ENCODE measurements at places on chromosomes 3 and 15.

DNA sequence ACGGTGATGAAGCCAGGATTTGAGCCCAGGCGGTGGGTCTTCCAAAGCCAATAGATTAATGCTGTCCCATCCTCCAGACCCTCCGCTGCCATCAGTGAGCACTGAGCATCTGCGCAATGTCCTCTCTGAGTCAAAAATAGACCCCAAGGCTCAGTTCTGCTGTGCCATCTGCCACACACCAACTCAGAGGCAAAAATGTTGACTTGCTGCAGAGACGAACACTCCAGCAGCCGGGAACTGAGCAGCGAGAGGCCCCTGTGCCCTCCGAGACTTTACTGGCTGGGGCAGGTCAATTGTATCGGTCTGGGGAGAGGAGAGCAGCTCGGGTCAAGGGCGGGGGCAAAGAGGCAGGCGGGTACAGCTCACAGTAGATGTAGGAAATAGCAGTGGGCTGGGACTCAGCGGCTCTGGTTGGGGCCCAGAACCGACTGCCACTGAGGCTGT lies 41.5 kb upstream of the ATP2B2 start:
- DNase-seq: no peak

DNA sequence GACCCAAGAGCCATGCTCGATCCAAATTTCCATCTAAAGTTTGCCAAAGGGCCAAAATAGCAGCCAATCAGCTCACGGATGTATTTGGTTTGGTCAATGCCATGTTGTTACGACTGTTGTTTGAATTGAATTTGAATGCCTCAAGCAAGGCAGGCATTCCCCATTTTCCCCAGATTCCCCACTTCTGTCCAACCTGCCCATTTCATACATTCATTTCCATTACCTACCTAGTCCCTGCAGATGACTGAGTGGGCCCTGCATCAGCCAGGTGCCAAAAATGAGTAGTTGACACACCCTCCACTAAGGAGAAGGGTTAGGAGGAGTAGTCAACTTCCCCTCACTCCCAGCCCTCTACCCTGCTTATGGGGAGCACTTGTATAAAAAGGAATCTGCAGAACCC lies 51.7 kb downstream of the ANXA2 start:
- DNase-seq: no peak

- no peak for DNase-seq
Measured at GRCh38 chr3:23797491-23797890, 8.3 kb upstream of the UBE2E1 start.

DNA sequence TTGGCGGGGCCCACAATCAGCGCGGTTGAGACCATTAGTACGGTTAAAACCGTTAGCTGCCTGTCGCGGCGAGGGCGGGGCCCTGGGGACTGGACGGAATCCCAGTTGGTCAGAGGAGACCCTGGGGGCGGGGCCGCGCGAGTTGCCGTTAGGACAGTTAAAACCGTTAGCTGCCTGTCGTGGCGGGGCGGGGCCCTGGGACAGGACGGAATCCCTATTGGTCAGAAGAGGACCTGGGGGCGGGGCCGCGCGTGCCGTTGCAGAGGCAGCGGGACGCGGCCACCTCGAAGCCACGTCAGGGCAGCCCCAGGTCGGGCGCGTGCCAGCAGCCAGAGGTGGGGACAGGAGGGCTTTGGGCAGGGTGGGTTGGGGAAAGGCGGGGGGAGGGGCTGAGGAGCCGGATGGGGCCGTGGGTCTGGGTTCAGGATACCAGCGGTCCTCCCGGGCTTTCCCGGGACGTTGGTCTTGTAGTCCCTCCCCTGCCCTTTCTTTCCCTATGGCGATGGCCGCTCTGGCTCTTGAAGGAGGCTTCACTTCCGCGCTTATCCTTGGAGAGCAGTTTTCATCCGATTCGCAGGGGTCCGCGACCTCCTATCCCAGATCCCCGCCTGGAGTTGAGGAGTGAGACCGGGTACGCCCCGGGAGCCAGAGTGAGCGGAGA lies 28.0 kb downstream of the KLHDC8B start:
- no peak for DNase-seq

DNA sequence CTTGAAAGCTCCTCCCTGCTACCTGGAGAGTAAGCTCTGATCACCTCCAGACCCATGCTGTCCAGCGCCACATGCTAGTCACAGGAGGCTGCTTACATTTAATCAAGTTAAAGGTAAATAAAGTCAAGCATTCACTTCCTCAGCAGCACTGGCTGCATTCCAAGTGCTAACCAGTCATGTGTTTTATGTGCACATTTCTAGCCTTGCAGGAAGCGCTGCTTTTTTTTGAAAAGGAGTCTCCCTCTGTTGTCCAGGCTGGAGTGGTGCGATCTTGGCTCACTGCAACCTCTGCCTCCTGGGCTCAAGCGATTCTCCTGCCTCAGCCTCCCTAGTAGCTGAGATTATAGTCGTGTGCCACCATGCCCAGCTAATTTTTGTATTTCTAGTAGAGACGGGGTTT lies 279.2 kb downstream of the GABRG3 start:
- no peak for DNase-seq

- DNase-seq: no peak
Measured at GRCh38 chr3:160473221-160473620, 23.6 kb upstream of the TRIM59 start.

DNA sequence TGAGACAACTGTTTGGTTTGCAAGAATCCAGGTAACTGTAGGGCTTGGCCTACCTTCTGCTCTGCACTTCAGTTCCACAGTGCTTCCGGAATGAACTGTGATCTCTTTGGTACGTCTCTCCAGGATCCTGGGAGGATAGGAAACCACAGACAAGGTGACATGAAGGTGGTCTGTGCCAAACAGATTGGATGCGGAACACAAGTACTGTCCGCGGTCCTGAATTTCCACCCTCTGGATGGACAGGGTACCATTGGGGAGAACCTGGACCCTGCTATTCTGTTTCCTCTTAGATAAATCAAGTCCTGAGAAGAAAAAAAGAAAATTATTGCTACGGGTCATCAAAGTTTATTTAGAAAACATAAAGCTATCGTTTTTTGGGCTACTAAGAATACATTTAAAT lies 17.3 kb downstream of the IGSF10 start:
- DNase-seq: no peak

DNA sequence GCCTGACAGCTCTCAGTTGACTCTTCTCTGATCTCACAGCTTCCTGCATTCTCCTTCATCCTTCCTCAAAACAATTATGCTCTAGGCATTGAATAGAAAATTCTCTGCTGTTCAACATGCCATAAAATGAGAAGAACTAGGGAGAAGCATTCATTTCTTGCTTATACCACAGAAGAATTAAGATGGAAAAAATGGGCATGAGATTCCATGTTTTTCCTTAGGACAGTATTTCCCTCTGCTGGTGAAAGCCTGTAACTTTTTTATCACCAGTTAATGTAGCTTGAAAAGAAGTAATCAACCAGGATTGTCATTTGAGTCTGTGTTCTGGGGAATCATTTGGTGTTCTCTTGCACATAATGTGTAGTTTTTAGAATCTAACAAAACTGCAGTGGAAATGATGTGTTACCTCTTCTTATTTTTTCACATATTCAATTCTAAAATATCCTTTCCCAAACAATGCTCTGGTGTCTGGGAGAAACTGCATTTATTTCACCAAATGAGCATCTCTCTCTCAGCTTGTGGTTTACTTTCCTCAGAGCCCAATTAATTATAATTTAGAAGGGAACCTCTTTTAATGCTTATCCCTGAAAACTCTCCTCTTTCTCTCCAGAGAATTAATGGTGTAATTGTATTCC lies 92.8 kb upstream of the DCBLD2 start:
- no peak for DNase-seq

- DNase-seq: no peak
Measured at GRCh38 chr3:100106531-100107141, 7.7 kb downstream of the FILIP1L start.

- no peak for DNase-seq
Measured at GRCh38 chr3:190526787-190527762, 13.2 kb downstream of the IL1RAP start.

GRCh38 chr15:92415639-92416297 lies 22.1 kb downstream of the ST8SIA2 start:
- DNase-seq: no peak

DNA sequence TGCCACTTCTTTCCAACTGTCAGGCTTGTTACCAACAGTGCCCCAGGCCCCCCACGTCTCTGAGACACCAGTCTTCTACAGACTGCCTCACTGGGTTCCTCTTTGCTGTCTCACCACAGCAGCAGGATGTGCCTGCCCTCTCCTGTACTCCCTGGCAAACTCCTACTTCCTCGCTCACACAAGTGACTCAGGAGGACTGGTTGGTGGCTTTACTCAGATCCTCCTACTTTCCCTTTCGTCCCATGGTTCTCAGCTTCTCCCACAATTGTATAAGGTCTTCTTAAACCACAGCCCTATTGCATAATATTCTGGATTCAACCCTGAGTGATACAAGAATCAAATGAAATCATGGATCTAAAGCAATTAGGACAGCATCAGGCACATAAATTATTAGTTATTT lies 246.6 kb upstream of the PROK2 start:
- DNase-seq: no peak

GRCh38 chr15:43144512-43144911 lies 11.1 kb downstream of the TMEM62 start:
- DNase-seq: no peak

DNA sequence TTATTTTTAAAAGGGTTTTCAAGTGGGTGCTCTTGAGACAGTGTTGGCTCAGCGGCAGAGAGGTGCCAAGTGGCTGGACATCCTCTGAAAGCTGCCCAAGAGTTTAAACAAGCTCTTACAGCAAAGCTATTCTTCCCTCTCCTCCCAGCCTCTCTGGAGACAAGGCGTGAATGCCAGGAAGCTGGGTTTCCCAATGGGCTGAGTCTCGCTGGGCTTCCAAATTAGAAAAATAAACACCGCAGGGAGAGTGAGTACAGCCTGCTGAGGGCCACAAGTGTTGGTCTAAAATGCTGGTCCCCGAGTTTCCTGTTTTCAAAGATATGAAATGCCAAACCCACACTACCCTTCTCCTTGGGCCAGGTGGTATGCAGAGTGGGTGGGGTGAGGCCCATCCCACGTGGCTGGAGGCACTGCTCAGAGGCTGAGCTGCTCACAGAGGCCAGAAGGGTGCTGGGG lies 36.4 kb downstream of the ZDHHC3 start:
- DNase-seq: no peak

DNA sequence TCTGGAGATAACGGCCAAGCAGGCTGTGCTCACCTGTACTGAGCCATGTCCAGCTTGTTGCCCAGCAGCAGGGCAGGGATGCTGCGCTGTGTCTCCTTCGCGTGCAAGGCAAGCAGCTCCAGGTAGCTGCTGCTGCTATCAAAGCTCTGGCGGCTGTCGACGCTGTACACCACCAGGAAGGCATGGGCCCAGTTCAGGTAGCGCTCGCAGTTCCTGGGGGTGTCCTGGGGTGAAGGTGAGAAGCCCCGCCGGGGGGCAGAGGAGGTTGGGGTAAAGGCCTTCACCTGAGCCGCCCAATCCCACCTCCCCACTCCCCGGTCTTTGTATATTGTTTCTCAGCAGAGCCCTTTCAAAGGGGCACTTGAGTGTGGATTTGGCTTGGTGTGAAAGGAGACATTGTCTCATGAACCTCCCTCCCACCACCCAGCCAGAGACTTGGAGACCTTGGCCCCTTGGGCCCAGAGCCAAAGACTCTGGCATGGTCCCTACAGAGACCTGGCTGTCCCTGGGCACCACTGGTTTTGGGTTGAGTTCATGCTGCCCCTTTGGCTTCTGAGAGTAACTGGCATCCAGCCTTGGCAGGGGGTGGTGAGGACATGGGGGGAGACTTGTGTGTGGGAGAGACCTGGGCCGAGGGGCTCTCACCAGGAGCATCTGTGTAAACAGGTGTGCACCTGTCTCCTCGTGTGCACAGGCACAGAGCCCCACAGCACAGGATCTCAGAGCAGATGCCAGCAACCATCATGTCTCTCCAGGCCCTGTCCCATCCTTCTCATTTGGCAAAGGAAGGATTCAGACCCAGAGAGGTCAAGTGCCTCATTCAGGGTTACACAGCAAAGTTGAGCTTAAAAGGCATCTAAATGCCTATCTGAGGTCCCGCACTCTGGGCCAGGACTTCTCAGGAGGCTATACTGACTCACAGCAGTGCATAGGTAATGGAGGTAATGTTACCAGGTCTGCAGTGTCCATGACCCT lies 9.1 kb downstream of the RASL12 start:
- DNase-seq: no peak

GRCh38 chr15:63606308-63606707 lies 9.1 kb downstream of the FBXL22 start:
- no peak for DNase-seq

GRCh38 chr15:72732516-72732915 lies 46.5 kb downstream of the BBS4 start:
- no peak for DNase-seq

GRCh38 chr15:52407374-52407773 lies 111.8 kb upstream of the MYO5C start:
- no peak for DNase-seq

GRCh38 chr3:157070678-157070999 lies 89.3 kb downstream of the CCNL1 start:
- no peak for DNase-seq

GRCh38 chr3:128701342-128702212 lies 24.4 kb upstream of the RAB7A start:
- no peak for DNase-seq

DNA sequence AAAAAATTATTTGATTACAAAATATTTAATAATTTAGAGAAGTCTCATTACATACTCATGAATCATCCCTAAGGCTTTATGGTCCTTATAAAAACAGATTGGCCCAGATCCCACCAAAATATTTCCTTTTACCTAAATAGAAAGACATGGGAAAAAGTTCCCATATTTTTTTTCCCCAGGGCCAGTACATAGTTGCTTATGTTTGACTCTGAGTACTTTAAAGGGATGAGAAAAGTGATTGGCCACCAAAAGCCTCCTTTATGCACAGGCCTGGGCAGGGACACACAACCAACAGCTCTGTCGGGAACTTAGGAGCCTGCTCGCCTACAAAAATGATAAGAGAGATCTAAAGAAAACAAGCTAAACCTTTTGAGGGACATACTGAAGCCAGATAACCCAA lies 22.3 kb downstream of the KCNAB1 start:
- no peak for DNase-seq

DNA sequence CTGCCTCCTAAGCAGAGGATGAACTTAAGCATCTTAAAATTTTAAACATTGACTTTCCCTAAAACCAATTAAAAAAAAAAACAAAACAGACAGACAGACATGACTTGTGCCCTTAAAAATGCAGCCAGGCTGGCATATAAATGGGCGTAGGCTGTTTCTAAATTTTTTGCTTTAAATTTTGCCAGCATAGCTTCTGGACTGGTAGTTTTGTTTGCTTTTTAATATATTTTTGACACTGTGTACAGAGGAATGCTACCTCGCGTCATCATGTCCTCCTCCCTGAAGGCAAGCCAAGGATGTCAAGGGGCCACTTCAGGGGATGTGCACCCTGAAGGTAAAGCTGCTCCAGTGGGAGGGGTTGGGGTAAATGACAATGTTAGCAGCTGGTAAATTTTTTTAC lies 134.8 kb downstream of the PGPEP1L start:
- no peak for DNase-seq
